Stimulated activated CD4-positive, alpha-beta T cell treated with anti-CD3 and anti-CD28 coated beads, TNF-alpha, amount 100 ng/mL, for 48 hours (primary cell): ENCODE measurements at places on chromosomes 13 and 19.
A peak's percentile ranks its signal among the peaks of the same experiment; 100 is the strongest.

DNA sequence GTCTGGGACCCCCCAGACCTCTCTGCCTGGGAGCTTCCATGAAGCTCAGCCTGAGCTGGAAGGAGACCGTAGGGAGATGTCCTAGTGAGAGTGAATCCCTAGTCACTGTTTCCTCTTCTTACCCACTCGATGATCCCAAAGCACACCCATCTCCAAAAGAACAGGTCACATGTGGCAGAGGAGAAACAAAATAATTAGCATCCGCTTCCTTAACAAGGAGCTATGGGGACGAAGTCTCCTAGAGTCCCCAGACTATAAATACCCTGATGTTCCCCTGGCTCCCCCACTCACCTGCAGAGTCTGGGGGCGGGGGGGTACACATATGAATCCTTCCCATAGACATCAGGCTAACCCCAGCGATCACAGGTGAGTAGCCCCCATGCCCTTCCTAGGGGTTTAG is at the start of gene OR1I1:
Gene OR1I1, plus strand, starts transcription at position 301 of the 400 bp plus-strand sequence. CDS start 4,855 bp downstream, outside the sequence.
- DNase-seq = no peak

- no peak for DNase-seq
Observed at GRCh38 chr13:75364131-75364713, 117.7 kb downstream of the TBC1D4 start.

- no peak for DNase-seq
Observed at GRCh38 chr13:27772651-27773425, 19.4 kb upstream of the GSX1 start.

- no peak for DNase-seq
Observed at GRCh38 chr13:109785892-109786450, 412 bp downstream of the IRS2 start.

- no peak for DNase-seq
Observed at GRCh38 chr13:35593651-35594050, 117.2 kb upstream of the MAB21L1 start.

DNA sequence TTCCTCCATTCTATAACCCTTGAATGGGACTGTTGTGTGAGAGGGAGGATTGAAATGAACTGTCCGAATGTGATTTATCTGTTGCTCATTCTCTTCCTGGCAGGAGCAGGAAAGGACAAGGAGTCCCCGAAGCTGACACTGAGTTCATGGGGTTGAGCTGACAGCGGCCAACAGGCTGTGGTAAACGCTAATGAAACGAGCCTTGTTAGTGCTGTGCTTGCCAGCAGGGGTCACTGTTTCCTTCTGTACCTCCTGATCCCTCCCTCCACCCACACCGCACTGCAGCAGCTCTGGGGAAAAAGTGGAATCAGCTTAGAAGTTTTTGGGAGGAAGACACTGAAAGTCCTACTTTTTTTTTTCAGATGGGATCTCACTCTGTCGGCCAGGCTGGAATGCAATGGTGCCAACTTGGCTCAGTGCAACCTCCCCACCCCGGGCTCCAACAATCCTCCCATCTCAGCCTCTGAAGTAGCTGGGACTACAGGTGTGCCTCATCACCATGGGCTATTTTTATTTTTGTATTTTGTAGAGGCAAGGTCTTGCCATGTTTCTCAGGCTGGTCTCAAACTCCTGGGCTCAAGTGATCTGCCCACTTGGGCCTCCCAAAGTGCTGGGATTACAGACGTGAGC is 6.7 kb upstream of the ZNF761 start:
- peak; percentile 66 for DNase-seq

- DNase-seq = no peak
Observed at GRCh38 chr13:111179908-111180760, 65.0 kb downstream of the ARHGEF7 start.

DNA sequence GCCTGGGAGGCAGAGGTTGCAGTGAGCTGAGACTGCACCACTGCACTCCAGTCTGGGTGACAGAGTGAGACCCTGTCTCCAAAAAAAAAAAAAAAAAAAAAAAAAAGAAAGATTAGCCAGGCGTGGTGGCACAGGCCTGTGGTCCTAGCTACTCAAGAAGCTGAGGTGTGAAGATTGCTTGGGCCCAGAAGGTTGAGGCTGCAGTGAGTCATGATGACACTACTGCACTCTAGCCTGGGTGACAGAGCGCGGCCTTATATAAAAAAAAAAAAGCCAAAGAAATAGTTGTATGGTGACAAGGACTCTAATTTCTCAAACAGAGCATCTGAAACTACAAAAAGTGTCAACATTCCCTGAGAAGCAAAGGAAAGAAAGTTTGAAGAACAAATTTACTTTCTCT is 3.4 kb downstream of the PBX4 start:
- no peak for DNase-seq

DNA sequence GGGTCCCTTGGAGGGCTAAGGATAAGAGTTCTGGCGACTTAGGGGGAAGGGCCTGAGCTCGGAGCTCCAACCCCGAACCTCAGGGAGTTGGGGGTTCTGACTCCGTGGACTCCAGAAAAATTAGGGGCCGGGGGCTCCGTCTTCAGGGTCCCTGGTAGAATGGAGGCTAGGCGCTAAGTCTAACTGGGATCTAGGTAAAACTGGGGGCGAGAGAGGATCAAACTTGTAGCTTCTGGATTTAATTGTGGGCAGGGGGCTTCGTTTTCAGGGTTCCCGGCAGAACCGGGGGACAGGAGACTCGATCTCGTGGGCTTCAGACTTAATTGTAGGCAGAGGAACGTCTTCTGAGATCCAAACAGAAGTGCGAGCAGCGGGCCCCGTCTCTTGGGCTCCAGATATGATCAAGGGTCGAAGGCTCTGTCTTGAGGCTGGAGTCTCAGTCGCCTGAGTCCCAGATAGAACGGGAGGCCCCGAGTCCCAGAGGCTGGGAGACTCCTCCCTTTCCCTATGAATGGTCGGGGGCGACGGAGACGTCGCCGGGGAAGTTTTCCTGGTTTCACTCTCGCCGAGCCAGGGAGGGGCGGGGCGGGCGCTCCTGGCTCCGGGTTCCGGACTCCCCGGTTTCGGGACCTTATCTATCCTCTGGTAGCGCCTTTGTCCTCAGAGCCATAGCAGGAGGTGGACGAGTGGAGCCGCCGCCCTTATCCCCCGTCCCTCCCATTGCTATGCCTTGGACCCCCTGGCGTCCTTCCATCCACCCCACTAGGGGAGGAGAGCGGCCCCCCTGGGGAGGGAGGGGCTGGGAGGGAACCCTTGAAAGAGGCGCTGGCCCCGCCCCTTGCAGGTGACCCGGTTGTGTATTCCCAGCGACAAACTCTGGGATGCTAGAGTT is 1.3 kb downstream of the NECTIN2 start:
- DNase-seq = no peak

GRCh38 chr13:64546371-64546770 is 2683.8 kb downstream of the PCDH9 start:
- no peak for DNase-seq

- DNase-seq = no peak
Observed at GRCh38 chr13:111410232-111411021, 90.0 kb downstream of the TEX29 start.

GRCh38 chr13:40026741-40027140 is 371.3 kb downstream of the COG6 start:
- peak; percentile 37 for DNase-seq

DNA sequence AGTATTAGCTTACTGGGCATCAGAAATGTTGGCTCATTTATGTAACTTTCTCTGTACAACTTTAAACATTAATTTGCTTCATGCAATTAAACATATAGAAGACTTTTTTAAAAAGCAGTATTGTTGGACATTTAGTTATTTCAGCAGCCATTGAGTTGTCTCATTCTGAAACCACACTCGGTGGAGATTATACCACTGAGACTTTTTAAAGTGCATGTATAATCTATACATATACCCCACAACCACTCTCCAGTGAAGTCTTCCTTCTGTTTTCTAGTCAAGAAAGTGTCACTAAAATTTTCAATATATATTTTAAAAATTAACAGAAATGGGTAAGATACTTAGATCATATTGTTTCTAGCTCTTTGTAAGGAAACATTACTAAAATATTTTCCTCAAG is 15.5 kb downstream of the SETDB2 start:
- no peak for DNase-seq

DNA sequence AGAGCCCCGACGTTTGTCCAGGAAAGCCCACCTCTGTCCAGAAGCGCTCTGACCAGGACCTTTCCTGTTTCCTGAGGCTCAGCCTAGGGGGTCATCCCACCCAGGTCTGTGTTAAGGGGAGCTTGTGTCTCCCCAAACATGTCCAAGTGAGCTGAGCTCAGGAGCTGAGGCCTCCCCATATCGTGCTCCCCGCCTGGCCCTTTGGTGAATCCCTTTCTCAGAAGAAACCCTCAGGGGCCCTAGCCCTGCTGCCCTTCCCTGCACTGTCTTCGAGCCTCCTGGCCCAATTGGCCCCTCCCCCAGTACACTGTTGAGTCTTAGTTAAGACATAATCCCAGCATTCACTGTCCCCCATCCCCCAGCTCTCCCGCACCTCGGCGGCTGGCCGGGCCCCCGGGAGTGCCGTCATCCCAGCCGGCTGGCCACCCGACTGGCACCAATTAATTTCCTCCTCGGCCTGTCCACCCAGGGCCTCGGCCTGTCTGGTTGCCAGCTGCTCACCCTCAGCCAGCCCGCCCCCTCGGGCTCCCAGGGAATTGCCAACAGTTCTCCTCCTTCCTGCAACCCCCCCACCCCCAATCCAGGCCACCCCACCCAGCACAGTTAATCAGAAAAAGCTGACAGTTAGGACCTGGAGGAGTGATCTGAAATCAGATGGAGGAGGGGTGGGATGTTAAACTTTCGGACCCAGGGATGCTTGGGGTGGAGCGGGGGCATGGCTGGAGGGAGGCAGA is 13.6 kb downstream of the IER2 start:
- DNase-seq = no peak

DNA sequence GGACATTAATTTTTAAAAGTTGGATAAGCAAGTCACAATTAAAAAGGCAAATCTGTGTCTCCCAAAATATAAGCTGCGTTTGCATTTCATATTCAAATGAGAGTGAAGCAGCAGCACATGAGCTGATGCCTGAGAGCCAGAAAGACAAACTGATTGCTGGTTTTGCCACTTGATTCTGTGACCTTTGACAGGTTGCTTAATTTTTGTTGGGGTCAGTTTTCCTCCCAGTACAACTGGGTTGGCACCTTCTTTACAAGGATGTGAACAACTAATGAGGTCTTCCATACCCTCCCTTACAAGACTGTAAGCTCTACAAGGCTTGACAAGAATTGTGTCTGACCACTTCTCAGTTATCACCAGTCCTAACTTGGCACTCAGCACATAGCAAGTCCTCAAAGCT is 8.1 kb upstream of the KLF12 start:
- DNase-seq = no peak
